Iris pigment epithelial cell (primary cell): ENCODE measurements at places on chromosomes 16 and 17.

DNA sequence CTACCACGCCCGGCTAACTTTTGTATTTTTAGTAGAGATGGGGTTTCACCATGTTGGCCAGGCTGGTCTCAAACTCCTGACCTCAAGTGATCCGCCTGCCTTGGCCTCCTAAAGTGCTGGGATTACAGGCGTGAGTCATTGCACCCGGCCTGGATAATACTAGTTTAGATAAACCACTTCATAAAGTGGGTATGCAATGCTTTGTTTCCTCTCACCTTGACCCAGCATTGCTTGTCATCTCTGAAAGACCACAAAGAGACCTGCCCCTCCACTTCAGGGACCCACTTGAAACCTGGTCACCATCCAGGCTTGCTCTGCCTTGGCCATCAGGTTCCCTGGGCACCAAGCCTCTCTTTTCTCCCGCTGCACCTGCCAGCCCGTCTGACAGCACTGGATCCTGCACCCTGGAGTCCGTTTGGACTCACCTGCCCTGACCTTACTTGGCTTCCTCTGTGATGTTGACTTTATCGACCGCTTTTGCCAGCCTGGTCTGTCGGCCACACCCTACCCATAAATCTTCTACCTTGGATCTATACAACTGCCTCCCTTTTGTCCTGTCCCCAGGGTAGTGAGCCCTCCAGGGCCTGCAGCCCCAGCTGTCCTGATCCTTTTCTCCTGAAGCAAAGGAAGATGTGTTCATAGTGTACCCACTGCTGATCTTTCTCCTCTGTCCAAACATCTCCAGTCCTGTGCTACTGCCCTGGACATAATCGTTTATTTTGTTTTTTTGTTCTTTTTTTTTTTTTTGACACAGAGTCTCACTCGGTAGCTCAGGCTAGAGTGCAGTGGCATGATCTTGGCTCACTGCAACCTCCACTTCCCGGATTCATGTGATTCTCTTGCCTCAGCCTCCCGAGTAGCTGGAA, 12.7 kb upstream of the ZG16 start:
- DNase-seq, result no peak

DNA sequence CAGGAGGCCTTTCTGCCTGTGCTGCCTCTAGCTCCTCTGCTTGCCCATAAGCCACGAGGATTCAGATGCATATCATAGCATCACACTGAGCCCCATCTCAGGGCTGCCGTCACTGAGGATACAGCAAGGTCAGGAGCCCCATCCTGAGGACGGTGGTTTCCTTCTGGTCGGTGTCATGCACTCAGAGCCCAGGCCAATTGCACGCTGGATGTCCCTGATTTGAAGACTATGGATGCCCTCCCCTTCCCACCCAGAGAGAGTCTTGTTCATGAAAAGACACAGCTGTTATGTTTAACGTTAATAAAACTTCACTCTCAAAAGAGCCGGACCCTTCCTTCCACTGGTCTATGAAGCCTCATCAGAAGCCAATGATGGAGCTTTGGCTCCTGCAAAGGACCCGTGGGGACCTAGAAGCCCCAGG, 19.9 kb downstream of the COTL1 start:
- DNase-seq, result peak; percentile 35

GRCh38 chr16:59887856-59888255, 1153.7 kb upstream of the GOT2 start:
- no peak for DNase-seq

DNA sequence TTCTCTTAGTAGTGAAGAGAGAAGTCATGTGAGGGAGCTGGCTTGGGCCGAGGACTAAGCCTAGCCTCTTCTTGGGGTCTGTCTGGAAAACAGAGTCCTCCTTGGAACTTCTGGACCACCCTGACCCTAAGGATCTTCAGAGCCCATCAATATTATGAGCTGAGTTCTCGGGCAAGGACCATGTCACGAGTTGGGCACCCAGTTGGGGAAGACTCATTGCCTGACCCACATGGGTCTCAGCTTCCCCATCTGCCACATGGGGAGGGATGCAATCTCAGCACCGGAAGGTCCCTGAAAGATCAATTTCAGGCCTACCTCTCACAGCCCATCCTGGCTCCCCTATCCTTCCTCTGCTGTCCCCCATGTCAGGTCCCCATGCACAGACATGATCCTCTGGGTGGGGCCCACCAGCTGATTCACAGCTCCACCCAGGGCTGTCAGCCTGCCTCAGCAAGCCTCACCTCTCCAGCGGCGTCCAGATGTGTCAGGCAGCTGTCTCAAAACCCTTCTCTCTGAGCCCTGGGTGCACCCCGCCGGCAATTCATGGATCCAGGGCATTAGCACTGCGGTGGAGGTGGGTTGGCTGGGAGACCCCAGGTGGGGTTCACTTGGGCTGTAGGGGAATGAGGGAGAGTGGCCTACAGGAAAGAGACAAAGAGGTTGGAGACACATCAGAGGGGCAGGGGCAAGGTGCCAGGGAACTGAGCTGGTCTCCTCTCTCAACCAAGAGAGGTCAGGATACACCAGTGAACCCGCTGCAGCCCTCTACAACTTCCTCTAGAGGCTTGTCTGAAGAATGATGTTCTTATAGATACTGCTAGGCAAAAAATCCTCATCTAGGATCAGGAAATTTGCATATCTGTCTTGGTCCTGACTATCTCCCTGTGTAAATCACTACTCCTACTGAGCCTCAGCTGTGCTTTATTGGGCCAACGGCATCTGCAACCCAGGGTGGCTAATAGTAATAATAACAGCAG, 1.8 kb downstream of the NLRP1 start:
- no peak for DNase-seq

- peak; percentile 48 for DNase-seq
Observed at GRCh38 chr16:22098405-22099255, 6.3 kb downstream of the VWA3A start.

DNA sequence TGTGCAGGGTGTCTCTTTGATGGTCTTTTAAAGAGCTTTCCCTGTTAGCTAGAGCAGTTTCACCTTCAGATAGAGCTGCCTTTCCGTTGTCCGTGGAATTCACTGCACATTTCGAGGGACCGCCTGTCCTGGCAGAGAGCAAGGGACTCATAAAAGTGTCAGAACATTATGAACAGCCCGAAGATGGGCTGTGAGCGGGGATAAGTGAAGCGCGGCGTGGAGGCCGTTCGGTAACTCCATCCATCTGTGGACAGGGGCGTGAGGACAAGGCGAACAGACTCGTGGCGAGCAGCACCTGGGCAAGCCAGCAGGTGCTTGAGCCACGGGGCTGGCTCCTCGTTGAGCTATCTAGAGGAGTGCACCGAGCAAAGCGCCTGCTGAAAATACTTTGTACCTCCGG, 371.2 kb downstream of the MAF start:
- no peak for DNase-seq

DNA sequence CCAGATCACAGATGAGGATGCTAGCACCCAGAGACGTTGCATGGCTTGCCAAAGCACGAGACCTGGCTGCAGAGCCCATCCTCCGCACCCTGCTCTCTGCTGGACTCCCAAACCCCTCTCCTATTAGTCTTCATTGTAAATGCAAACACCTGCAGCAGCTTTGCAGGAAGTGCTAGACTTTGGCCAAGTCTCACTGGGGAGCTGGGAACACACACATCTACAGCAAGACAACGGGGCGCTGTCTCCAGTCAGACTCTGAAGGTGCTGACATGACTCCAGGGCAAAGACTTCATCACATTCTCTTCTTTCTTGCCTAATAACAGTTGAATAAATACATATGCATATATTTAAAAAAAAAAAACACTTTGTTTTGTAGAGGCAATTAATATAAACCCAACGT, 43.8 kb downstream of the CYTH1 start:
- DNase-seq, result no peak

- no peak for DNase-seq
Observed at GRCh38 chr16:87371261-87371866, 12.2 kb downstream of the FBXO31 start.

GRCh38 chr17:34571428-34572130, 7.8 kb upstream of the TMEM132E start:
- DNase-seq, result no peak

DNA sequence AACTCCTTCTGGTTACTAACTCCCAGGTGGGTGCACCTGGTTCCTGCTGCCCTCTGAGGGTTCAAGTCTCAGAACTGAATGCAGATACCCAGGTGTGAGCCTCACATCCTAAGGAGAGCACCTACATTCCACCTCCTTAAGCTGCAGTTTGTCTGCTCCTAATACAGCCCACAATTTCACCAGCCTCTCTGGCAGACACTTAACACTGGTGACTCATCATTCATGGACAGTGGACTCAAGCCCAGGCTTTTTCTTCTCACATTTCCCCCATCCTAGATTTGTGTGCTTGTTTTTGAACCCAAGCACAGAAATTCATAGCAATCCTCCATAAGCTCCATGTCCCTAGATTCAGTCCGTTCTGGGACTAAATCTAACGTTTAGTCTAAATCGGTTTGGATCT, 7.0 kb upstream of the MAF start:
- peak; percentile 57 for DNase-seq

- peak; percentile 77 for DNase-seq
Observed at GRCh38 chr16:67530013-67530939, 1.6 kb downstream of the RIPOR1 start.

GRCh38 chr17:49067163-49067562, 65.4 kb upstream of the B4GALNT2 start:
- no peak for DNase-seq

DNA sequence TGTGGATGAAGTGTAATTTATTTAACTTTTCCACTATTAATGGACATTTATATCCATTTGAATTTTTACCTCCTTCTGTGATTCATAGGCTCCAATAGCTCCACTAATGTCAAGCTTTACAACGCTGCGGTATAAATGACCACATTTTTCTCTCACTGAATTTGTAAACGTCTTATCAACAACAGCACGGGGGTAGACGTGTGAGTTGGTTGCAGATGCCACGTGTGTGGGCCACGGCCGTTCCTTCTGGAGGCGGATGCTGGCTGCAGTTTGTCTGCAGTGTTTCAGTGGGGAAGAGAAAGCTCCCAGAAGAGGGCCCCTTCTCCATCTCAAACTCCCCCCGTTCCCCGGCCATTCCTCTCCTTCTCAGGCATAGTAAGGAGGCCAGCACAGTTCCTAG, 68.2 kb upstream of the XYLT1 start:
- no peak for DNase-seq

DNA sequence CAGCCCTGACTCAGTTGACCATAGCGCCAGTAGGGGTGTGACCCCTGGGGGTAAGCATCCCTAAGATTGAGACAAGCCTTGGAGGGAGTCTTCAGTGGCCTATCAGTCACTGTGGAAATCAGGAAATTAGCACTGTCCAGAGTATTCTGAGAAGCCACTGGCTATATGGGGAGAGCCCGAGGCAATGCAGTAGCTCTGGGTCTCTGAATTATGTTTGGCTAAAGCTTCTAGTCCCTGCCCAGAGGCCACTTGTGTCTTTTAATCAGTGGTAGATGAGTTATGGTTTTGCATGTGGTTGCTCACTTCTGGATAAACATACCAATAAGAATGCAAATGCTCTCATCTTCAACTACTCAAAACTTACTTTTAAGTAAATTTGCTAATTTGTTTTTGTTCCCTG, 100.6 kb upstream of the TOX3 start:
- DNase-seq, result no peak

DNA sequence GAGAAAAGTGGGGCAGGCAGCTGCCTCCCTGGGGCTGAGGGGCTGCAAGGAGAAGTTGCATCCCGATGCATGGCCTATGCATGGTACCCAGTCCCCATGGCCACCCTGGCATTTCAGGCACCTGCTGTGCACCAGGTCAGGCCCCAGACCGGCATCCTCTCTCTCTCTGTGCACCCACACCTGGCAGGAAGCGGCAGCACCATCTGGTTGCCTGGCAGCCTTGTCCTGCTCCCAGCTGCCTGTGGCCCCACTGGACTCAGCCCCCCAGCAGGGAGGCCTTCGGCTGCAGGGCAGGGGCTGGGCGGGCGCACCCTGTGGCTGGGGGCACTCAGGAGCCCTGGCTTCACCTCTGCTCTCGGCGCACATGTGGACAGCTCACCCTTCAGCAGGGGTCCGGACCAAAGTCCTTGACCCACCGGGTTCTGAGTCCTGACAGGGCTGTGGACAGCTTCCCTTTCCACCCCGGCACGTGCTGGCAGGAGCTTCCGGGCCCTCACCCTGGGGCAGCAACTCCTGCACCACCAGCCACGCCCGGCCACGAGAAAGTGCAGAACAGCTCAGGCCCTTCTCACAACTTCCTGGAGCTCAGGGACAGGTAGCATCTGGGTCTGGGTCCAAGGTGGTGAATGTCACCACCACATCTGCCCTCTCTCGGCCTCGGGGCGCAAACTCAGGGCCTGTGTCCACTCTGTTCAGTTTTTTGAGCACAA, 36.7 kb downstream of the CTU2 start:
- DNase-seq, result no peak

DNA sequence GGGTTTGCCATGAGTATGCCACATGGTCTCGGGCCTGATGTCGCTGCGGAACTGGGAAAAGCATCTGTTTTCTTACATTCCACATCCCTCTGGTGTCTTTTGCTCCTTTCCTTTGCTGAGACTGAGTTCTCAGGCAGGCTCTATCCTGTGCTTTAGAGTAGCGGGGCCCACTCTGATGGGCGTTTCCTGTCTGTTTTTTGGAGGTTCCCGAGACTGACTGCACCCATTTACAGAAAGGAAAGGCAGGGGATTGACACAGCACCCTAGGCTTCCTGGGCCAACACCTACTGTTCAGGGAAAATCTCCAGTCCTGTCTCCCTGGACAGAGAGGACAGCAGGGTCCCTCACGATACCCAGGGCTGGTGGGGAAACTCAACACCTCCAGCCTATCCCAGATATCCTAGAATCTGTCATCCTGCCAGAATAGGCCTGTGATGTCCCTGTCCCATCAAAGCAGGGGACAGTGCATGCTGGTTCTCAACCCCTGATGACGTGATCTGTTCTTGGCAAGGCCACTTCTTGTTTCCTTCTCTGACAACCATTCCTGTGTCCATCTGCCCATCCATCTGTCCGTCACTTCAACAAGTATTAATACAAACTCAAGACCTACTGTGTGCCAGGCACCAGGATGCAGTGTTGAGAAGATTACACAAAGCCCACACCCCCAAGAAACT, 42.2 kb downstream of the ACTG1 start:
- DNase-seq, result no peak

DNA sequence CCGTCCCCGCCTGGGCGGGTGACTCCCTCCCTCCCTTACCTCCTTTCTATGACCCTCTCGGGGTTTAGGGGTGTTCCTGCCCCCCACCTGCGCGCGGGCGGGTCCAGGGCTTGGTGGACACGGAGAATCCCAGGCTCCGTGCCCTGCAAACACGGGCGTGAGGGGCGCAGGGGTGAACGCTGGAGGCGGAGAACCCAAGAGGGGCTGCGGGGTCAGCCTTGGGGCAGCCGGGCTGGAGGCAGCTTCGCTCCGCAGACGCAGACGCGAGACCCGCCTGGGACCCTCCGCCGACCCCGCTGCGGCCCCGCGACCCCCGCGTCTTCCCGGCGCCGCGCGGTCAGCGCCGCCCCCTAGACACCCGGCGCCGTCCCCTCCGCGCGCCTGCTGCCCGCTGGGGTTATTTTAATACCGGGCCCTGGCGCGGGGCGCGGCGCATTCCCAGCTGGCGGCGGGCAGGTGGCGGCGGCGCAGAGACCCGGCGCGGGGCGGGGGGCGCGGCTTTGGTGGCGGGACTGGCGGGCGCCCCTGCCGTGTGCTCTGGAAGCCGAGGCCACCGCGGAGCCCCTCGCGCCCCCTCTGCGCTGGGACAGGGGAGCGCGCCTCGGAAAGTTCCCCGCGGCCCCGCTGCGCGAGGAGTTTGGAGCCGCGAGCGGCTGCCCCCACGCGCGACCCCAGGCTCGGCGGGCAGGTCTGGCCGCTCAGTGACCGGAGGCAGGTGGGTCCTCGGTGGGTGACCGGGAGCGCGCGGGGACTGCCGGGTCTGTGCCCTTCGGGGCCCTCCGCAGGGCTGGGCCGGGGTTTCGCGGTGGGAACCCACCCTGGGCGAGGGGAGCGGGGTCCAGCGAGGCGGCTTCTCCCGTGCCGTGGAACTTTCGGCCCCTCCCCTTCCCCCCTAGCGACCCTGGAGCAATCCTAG, at the start of gene UTS2R:
UTS2R (plus strand) TSS at position 433 of the 916 bp plus-strand sequence. CDS start 2,560 bp downstream, outside the sequence.
- DNase-seq, result no peak
